ENCODE measurements at places on chromosomes 7 and 10.
A peak's percentile ranks its signal among the peaks of the same experiment; 100 is the strongest.

GRCh38 chr10:102501201-102502028 lies 1.1 kb downstream of the ACTR1A start:
- H3K27ac ChIP-seq = no peak overlapping the region
- peak; percentile 26 for DNase-seq
- H3K36me3 ChIP-seq = no peaks in the 10 kb centered on the region
- peaks cover 15% of the 10 kb centered on the region for H3K4me1 ChIP-seq
- no peaks in the 10 kb centered on the region for H3K27me3 ChIP-seq

DNA sequence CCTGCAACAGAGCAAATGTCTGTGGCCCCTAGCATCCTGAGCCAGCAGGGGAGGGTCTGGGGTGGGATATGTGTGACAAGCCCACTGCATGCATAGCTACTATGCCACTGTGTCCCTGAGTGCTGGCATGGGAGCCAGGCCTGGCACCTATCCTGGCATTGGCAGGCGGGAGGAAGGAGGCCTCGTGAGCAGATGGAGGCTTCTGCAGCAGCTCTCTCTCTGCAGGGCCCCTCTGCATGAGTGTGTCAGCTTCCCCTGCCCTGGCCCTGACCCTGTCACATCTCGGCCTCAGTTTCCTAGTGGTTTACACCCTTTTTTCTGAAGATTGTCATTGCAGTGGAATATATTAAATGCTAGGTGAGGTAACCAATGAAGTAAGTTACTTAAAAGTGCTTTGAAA lies 13.1 kb upstream of the IMPDH1 start:
- H3K36me3 ChIP-seq = no peaks in the 10 kb centered on the region
- no peak overlapping the region for H3K27ac ChIP-seq
- DNase-seq = no peak

GRCh38 chr7:101112233-101112632 lies 14.7 kb upstream of the SERPINE1 start:
- no peak for DNase-seq
- no peak overlapping the region for H3K4me3 ChIP-seq
- peaks cover 3% of the 10 kb centered on the region for H3K4me1 ChIP-seq
- no peaks in the 10 kb centered on the region for H3K36me3 ChIP-seq
- no peaks in the 10 kb centered on the region for H3K27me3 ChIP-seq

GRCh38 chr10:102580230-102580629 lies 64.0 kb upstream of the TRIM8 start:
- DNase-seq = no peak
- peaks cover 39% of the 10 kb centered on the region for H3K4me1 ChIP-seq
- H3K27me3 ChIP-seq = no peaks in the 10 kb centered on the region
- no peak overlapping the region for H3K4me3 ChIP-seq
- H3K36me3 ChIP-seq = no peaks in the 10 kb centered on the region

- DNase-seq = no peak
- no peak overlapping the region for H3K4me3 ChIP-seq
- no peak overlapping the region for H3K27ac ChIP-seq
- H3K27me3 ChIP-seq = no peaks in the 10 kb centered on the region
- peaks cover 3% of the 10 kb centered on the region for H3K4me1 ChIP-seq
- no peaks in the 10 kb centered on the region for H3K36me3 ChIP-seq
Observed at GRCh38 chr10:127945341-127945758, 38.4 kb downstream of the PTPRE start.

DNA sequence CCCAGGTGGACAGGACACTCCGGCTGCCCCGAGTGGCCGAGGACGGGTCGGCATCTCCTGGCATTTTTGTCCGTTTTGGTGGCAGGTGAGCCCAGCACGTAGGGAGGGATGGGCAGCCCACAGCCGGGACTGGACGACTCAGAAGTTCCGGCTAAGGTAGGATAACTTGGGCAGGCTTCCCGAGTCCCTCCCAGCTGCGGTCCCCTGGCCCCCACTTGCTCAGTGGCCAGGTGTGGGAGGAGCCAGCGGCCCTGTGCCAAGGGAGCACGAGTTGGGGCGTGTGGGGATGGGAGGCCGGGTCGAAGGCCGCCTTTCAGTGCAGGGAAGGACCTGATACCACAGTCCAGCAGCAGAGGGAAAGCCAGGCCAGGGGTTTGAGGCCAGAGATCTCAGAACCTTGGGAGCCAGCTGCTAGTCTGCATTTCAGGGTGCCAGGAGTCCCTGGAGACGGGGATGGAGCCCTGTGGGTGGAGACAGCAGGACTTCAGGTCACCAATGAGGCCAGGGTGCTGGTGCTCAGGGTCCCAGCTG lies 58.5 kb downstream of the PWWP2B start:
- DNase-seq = no peak
- no peaks in the 10 kb centered on the region for H3K4me1 ChIP-seq
- no peak overlapping the region for H3K27ac ChIP-seq
- no peak overlapping the region for H3K4me3 ChIP-seq
- H3K36me3 ChIP-seq = no peaks in the 10 kb centered on the region

- DNase-seq = peak; percentile 37
- H3K36me3 ChIP-seq = no peaks in the 10 kb centered on the region
- no peak overlapping the region for H3K4me3 ChIP-seq
- H3K27ac ChIP-seq = peak overlapping the region; percentile 36
Observed at GRCh38 chr10:32938554-32939061, 19.4 kb downstream of the ITGB1 start.

- no peaks in the 10 kb centered on the region for H3K27me3 ChIP-seq
- no peak overlapping the region for H3K27ac ChIP-seq
- no peaks in the 10 kb centered on the region for H3K36me3 ChIP-seq
- H3K4me1 ChIP-seq = peaks cover 8% of the 10 kb centered on the region
- H3K4me3 ChIP-seq = no peak overlapping the region
Observed at GRCh38 chr7:32887395-32887794, 4.2 kb downstream of the KBTBD2 start.

- DNase-seq = peak; percentile 51
- H3K4me3 ChIP-seq = peak overlapping the region; percentile 93
- H3K36me3 ChIP-seq = no peaks in the 10 kb centered on the region
- H3K4me1 ChIP-seq = peaks cover 9% of the 10 kb centered on the region
- no peak overlapping the region for H3K27ac ChIP-seq
Observed at GRCh38 chr7:143360788-143361551, 1.5 kb downstream of the FAM131B start.

- no peak overlapping the region for H3K27ac ChIP-seq
- H3K4me3 ChIP-seq = no peak overlapping the region
- H3K36me3 ChIP-seq = no peaks in the 10 kb centered on the region
- H3K27me3 ChIP-seq = no peaks in the 10 kb centered on the region
- H3K4me1 ChIP-seq = no peaks in the 10 kb centered on the region
- DNase-seq = no peak
Observed at GRCh38 chr7:133797818-133798520, 329.2 kb upstream of the LRGUK start.

DNA sequence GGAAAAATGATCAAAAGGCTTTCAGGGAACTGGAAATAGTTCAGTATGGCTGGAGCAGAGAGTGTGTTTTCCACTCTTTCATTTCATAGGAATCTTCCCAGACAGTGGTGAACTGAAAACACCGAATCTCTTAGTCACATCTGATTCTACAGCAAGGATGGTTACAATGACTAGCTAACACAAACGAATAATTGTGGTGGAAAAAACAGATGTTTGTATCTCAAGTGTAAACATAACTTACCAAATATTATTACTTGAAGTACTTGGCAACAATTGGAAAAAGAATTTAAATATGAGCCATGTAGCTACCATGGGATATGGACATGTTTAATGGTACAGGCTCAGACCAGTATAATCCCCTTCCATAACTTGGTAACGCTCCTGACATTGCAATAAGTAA lies 21.1 kb upstream of the BPGM start:
- no peaks in the 10 kb centered on the region for H3K36me3 ChIP-seq
- H3K27ac ChIP-seq = no peak overlapping the region

DNA sequence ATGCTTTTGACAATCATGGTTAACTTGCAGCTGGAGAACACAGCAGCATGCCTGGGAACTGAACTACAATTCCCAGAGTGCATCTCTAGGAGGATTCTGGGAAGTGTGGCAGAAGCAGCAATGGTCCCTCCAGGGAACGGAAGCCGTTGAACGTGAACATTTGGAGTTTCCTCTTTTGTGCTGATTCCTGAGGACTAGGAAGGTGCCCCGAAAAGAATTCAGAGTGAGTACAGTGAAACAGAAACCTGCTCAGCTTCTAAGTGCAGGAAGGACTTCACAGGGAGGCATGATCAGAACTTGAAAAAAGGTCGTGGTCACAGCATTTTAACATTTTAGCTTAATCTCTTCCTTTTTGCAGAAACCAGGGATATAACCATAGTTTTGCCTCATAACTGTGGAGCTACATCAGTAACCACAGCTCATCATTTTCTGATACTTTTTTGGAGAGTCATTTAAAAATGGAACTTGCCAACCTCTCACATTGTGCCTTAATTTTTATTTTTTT lies at the start of gene NUDT13:
TSS of gene NUDT13 (plus strand) at position 111 of the 505 bp plus-strand sequence. CDS start 3,911 bp downstream, outside the sequence.
- peak within 1 kb of the TSS; percentile 61 for H3K4me3 ChIP-seq
- H3K36me3 ChIP-seq = no peaks in the 10 kb centered on the region
- no peaks in the 10 kb centered on the region for H3K4me1 ChIP-seq
- no peak within 1 kb of the TSS for H3K27ac ChIP-seq
- no peaks in the 10 kb centered on the region for H3K27me3 ChIP-seq
- DNase-seq = peak; percentile 66

DNA sequence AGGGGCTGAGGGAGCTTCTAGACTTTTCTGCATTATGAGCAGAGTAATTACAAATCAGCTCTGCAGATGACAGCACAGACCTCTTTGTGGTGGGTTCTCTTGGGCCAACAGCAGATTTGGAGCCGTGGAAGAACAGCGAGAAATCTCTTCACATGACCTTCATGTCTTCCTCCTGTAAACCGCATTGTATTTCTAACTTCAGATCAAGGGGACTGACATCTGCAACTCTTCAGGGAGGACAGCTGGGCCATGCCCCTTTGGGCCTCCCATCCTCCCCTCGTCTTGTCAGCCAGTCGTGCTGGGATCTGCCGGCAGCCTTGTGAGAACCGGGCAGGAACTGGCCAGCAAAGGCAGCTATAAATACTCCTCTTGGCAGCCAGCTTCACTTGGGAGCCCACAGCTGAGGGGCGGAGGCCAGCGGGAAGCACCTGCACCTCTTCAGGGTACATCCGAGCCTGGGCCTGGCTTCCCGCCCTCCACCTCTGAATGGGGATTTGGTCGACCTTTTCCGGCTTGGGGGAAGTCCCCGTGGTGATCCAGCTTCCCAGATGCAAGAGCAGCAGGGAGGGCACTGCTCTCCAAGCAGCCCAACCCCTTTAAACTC lies 54.7 kb downstream of the STEAP1B start:
- no peaks in the 10 kb centered on the region for H3K36me3 ChIP-seq
- no peaks in the 10 kb centered on the region for H3K27me3 ChIP-seq
- H3K27ac ChIP-seq = no peak overlapping the region
- H3K4me1 ChIP-seq = peaks cover 8% of the 10 kb centered on the region

DNA sequence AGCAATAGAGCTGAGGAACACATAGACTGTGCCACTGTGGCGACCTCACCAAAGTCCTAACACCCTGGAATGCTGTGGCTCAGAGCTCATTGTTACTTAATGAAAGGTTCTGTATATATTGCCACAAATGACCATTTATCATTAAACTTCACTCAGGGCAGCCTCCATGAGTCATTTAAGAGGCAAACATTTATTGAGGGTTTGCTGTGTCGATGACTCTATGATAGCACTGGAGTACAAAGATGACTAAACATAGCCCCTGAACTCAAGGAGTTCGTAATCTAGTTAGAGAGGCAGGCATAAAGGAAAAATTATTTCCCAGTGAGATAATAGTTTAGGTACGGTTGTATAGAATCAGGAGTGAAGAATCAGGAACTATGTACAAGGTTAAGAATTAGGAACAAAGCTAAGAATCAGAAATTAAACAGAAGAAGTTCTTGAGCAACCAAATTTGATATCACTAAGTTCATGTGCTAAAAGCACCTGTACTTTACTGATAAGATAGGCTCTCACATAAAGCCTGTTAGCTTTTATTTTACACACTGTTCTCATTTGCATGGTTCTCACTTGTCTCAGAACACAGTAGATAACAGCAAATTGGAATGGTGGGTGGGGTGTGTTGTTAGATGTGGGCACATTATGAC lies 7.9 kb downstream of the ENTPD7 start:
- H3K4me3 ChIP-seq = no peak overlapping the region
- no peaks in the 10 kb centered on the region for H3K36me3 ChIP-seq
- no peaks in the 10 kb centered on the region for H3K4me1 ChIP-seq
- no peaks in the 10 kb centered on the region for H3K27me3 ChIP-seq
- DNase-seq = no peak

- no peaks in the 10 kb centered on the region for H3K36me3 ChIP-seq
- no peak overlapping the region for H3K4me3 ChIP-seq
- no peaks in the 10 kb centered on the region for H3K27me3 ChIP-seq
- H3K27ac ChIP-seq = no peak overlapping the region
- no peak for DNase-seq
Observed at GRCh38 chr10:71542478-71542877, 145.8 kb downstream of the CDH23 start.

GRCh38 chr7:99764478-99764877 lies 19.5 kb downstream of the CYP3A4 start:
- no peaks in the 10 kb centered on the region for H3K27me3 ChIP-seq
- H3K4me1 ChIP-seq = no peaks in the 10 kb centered on the region
- no peak for DNase-seq
- H3K36me3 ChIP-seq = no peaks in the 10 kb centered on the region

DNA sequence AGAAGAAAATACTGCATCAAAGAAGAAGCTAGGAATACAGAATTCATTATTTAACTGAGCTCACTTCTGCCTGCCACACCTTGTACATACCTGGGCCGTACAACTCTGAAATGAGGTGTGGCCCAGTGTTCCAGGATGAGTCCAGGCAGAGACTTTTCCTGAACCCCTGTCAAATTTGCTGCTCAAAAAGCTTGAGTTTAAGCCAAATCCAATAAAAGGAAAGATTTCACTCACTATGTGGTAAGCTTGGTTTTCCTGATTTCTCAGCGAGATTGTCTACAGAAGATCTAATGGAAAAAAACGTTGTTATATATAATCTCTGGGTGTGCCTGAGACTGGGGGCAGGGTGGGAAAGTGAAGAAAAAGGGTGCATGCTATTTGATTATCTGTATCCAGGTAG lies 72.1 kb upstream of the EGFR start:
- no peak overlapping the region for H3K27ac ChIP-seq
- H3K4me3 ChIP-seq = no peak overlapping the region
- H3K36me3 ChIP-seq = no peaks in the 10 kb centered on the region
- no peak for DNase-seq

GRCh38 chr10:109993551-109994330 lies 14.0 kb upstream of the ADD3 start:
- H3K27ac ChIP-seq = no peak overlapping the region
- no peaks in the 10 kb centered on the region for H3K36me3 ChIP-seq
- peaks cover 10% of the 10 kb centered on the region for H3K4me1 ChIP-seq
- no peak overlapping the region for H3K4me3 ChIP-seq

GRCh38 chr10:26557641-26558014 lies 119.5 kb downstream of the APBB1IP start:
- no peak for DNase-seq
- H3K36me3 ChIP-seq = no peaks in the 10 kb centered on the region
- H3K27me3 ChIP-seq = no peaks in the 10 kb centered on the region
- H3K27ac ChIP-seq = no peak overlapping the region
- H3K4me3 ChIP-seq = no peak overlapping the region

DNA sequence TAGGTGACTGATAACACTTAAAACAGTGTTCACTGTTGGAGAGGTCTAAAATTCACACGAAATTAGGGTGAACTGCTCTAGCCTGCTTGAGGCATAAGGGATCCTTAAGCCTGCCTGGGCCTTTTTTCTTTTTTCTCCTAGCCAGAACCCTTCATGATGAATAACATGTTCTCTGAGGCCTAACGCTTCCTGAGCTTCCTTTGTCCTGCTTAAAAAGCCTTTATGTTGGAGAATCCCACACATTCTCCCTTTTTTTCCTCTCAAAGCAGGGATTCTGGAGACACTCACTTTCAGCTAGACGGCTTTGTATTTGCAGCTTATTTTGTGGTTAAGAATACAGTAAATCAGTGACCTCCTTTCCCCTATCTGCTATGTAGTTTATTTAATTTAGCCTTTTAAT lies 354.7 kb upstream of the PHF14 start:
- peak; percentile 80 for DNase-seq
- H3K36me3 ChIP-seq = no peaks in the 10 kb centered on the region
- peaks cover 26% of the 10 kb centered on the region for H3K4me1 ChIP-seq

All from neural progenitor cell (in vitro differentiated cells).